Substantia nigra (tissue), 51 donors: ENCODE measurements at places on chromosomes 1 and 21.

DNA sequence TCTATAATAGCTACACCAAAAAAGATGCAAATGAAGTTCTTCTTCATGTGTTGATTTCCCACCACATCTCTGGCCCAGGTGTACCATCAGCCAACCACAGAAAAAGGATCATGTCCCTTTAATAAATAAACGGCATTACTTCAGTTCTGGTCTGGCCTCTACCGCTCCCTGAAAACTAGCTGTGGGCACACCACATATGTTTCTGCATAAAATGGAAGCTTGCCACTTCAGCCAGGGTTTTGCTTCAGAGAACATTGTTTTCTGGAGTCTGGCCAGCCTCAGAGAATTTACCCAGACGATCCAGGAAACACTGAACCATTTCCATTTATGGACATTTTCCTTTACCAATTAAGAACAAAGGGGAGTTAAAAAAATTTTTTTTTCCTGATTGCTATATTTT is 5.8 kb upstream of the LAMC2 start:
- no peak for DNase-seq

DNA sequence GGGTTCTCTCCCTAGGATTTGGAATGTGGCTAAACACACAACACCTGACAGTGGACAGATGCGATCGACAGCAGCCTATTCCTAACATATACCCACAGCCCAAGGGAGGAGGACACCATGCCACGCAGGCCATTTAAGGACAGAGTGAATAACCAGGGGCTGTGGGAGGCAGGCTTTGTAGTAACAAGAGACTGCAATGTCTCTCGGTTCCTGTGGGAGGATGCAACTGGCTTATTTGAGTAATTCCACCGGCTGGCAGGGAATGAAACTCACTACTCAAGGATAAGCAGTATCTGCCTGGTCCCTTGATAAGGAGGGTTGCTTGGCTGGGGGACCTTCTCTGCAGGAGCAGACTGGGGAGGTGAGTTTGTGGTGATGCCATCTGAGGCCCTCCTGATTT is 109.6 kb downstream of the PCP4 start:
- DNase-seq, result no peak

GRCh38 chr1:175003521-175003920 is 3.8 kb downstream of the CACYBP start:
- no peak for DNase-seq

GRCh38 chr1:227885648-227886502 is 61.9 kb downstream of the WNT9A start:
- DNase-seq, result no peak

DNA sequence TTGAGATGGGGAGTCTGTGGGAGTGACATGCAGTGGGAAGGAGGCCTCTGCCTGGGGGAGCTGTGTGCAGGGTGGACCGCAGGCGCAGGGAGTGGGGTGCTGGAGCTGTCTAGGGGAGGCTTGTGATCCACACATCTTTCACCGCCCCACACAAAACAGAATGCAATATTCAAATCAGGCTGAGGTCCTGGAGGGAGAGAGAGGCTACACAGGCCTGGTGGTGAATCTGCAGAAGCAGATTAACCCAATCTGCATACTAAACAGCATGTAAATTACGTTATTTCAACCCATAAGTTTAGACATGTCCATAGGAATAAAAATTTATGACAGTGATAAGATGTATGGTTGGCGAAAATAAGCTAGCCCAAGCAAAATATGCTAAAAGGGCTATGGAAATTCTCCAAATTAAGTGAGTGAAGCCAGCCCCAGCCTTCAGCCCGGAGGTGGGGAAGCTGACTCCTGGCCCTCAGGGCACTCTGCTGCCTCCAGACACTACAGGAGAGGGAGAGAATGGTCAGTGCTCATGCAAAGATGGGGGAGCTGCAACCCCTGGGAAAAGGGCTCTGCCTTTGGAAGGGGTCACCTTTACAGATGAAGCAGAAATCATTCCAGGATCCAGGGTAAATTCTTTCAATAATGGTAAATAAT is 156.2 kb upstream of the CTTNBP2NL start:
- DNase-seq, result no peak

GRCh38 chr1:42822800-42823392 is 5.7 kb upstream of the SVBP start:
- DNase-seq, result no peak
